ENCODE measurements at places on chromosomes 6 and 20.

DNA sequence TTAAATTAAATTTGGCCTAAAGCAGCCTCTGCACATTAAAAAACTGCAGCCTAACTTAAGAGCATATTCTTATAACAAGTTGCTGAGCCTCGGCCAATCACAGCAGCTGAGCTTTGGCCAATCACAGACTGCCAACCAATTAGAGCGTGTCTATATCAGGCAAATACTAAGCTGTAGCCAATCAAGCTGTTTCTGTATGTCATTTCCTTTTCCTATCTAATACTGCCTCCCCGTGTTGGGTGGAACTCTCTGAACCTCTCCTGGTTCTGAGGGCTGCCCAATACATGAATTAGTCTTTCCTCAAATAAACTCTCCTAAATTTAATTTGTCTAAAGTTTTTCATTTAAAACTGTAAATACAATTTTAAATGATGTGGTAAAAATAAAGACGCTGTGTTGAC, 3.9 kb upstream of the TMEM244 start:
- no peak for DNase-seq

DNA sequence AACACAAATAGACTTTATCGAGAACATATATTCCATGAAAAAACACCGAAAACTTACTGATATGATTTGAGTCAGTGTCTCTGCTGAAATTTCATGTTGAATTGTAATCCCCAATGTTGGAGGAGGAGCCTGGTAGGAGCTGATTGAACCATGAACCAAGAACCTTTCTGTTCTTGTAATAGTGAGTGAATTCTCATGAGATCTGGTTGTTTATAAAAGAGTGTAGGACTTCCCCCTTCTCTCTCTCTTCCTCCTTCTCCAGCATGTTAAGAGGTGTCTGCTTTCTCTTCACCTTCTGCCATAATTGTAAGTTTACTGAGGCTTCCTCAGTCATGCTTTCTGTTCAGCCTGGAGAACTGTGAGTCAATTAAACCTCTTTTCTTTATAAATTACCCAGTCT, 1289.3 kb upstream of the CITED2 start:
- no peak for DNase-seq

GRCh38 chr6:103344554-103345163, 1515.1 kb downstream of the HACE1 start:
- no peak for DNase-seq

DNA sequence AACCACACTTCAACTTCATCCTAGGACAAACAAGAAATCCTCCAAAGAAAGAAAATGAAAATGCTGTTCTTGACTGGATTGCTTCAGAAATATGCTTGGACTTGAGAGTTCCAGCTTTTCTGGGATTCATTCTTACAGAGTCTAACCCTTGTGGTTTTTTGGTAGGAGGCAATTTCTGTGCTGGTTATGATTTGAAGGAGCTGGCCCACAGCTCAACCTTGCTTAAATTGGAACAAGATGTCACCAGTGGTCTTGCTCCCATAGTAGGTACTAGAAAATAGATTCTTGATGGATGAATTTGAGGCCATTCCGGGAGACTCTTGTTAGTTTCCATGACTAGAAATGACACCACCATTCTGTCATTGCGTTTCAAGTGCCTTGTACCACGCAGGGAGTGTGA, 54.3 kb upstream of the BMP6 start:
- DNase-seq = no peak

DNA sequence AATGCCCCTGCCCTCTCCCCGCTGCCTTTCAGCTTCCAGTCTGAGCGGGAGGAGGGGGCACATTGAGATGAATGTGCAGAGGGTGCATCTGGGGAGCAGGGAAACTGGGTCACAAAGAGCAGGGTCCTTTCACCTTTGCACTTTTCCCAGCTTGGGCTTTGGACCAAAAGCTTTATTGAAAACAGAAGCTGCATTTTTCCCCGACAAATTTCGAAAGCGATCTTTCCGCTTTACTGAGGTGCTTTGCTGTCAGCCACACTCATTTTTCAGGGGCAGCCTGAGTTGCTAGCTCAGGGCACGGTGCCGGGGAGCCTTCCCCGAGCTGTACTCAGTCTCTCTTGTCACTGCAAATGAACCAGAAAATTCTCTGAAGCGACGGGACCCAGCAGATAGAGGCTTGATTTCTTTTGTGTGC, 283.7 kb upstream of the SOX4 start:
- DNase-seq = no peak
